ENCODE measurements at places on chromosomes 6 and 20.

GRCh38 chr6:219641-220198 lies 72.6 kb upstream of the DUSP22 start:
- DNase-seq = no peak

DNA sequence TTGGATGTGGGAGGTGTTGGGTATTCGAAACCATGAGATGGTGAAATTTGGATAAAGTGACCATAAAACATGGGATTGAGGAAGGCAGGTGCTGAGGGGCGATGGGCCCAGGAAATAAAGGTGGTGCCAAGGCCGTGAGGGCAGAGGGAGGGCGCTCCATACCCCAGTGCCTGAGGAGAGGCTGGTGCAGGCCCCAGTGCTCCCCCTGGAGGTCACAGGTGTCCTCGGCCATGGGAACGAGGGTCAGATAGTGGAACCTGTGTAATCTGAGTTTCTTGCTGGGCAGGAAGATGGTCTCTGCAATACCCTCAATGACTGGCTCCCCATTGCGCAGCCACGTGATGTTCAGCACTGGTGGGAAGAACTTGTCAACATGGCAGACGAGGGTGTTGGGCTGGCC lies 16.2 kb downstream of the HLA-DPB1 start:
- DNase-seq = peak; percentile 23

- DNase-seq = no peak
Observed at GRCh38 chr6:16466800-16467553, 228.6 kb downstream of the GMPR start.

DNA sequence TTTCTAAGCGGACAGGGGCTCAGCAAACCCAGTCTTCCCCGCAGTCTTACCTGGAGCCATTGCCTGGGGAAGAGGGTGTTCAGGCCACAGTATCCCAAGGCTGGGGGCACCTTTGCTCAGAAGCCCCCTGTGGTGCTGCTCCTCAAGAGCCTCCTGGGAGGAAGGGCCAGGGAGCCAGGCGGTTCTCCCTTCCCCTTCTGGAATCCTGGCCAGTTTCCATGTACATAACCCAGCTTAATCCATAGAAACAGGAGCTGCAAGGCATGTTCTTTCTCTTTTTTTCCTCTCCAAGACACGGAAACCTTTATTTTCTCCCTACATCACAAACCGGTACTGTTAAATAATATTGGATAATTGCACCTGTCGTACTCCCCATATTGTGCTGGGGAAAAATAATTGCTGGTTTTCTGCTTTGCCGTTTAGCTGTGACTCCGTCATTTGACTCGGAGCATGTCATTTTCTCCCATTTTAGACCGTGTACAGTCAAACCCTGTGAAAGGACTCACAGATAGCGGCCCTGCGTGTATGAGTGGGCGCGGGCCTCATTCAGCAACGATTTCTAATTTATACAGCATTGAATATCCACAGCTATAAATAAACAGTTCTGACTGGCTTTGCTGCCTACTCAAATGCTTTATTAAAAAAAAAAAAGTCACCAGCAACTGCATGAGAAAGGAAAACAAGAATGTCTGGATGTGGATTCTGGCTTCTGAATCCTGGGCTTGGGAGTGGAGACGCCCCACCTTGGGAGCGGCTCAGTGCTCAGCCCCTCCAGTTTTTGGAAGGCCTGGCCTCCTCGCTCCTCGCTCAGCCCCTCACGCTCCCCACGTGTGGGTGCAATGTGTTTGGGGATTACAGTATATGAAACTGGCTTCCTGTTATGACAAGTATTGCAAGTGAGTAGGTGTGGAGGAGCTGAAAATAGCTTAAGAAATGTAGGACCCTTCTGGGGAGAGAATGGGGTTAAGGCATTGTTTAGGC lies 67.3 kb downstream of the ADTRP start:
- no peak for DNase-seq

DNA sequence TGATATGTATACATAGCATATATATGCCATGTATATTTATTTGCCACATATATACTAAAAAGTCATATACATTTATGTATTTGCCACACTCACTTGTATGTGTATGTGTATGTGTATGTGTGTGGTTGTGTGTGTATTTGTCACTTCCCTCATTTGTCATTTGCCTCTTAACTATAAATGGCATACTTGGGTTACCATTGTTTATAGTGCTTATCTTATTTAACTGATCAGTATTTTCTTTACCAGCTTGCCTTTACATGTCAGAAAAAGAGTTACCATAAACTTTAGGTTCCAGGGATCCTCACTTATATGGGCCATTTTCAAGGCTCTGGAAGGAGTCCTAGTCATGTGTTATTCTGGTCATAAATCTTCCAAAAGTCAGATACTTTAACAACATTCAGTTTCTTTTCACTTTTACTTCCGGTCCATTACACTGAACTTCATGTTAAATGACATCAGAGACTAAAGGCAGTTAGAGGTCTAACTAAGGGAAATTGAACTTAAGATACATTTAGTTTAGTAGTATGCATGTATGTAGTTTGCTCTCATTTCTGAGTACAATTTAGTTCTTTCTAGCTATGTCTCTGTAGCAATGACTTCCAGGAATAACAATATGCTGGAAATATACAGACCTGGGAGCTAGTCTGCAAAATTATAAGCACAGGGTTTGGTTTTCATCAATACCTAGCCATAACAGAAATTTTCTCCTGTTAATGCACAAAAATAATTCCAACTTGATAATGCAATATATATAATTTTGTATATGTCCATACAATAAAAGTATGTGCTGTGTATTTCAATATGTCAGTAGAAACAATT lies 33.7 kb upstream of the HIVEP1 start:
- DNase-seq = no peak

- no peak for DNase-seq
Observed at GRCh38 chr6:26646074-26646473, 13.5 kb downstream of the ZNF322 start.

DNA sequence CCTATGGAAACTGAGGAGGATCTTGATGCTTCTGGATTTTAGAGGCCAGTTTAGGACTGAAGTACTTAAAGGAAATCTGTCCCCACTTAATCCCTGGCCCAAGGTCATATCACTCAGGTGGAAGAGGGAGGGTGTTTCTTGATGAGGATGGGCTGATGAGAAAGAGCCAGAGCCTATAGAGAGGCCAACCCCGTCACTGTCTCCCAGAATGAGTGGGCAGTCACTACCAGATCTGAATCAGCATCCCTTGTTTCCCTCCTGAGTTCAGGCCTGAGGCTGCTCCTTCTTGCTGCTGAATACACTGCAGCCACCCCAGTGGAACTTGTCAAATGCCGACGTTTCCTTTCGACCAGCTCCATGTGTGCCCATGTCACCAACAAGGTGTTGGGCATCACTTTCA lies 14.8 kb downstream of the ARMC12 start:
- DNase-seq = no peak

DNA sequence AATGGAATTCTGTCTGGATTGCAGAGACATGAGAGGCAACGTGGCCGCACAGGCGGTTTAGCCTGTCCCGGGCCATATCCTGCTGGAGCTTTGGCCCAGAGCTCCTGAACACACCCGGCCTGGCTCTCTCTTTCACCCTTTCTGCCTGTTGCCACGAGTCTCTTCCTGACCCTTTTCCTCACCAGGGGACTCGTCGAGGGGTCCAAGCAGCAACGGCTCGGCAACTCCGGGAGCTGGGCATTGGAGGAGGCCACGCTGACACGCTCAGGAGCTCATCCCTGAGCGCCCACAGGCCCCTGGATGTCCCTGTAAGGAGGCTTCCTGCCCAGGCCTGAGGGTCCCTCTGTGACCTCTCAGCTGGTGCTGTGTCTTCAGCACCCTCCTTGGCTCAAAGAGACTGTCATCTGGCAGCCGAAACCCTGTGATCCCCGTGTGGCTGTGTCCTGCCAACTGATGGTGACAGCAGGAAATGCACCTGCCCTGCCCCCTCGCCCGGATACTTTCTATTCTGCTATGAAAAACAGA lies 103.8 kb downstream of the RNASET2 start:
- DNase-seq = no peak

GRCh38 chr6:3026791-3027626 lies 27.3 kb downstream of the NQO2 start:
- DNase-seq = no peak

DNA sequence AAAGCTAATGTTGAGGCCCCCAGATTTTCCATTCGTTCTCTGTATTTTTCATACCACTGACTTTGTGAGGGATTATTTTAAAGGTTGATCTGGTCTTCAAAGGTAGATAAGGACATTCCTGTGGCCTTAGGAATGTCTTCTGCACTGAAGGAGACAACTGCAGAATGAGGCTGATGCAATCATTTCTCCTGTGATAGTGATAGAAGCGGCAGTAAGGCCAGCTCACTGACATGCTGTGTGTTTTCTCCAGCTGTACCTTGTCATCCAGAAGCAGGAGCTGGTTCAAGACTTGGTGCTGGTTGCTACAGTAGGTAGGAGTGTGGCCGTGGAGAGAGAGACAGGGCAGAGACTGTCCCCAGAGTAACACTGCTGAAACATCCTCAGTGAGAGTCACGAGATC lies 53.8 kb downstream of the DCBLD1 start:
- DNase-seq = no peak

GRCh38 chr6:2959909-2960719 lies 11.3 kb downstream of the SERPINB6 start:
- no peak for DNase-seq

DNA sequence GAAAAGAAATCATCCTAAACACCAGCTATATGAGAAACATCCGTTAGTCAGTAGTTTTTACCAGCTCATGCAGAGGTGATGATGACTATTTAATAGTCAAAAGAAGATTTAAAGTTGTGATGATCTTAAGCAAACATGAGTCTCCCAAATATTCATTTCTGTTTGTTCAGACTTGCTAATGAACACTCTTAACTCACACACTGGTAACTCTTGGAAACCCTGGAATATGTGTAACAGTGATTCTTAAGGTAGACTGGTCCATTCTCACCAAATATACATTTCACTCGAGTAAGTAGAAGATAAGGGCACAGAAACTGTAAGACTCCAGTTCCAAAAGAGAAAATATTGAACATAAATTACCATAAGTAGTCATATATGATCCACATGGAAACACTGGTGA lies 29.1 kb downstream of the RSPO3 start:
- DNase-seq = no peak

DNA sequence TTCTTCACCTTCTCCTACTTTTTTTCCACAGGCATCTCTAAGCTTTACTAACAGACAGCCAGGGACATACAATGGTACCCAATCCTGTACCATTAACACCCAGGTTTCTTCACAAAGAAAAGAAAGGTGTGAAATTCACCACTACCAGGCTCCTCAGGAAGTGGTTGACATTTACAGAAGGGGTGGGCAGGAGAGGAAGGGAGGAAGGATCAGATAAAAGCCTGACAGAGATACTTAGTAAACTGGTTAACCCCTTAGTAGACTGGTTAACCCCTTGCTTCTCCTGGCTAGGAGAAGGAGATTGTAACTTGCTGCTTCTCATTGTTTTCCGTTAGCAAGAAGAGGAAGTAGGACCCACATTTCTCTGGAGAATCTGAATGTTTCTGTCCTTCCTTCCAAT lies 7.2 kb downstream of the SAMD3 start:
- no peak for DNase-seq

DNA sequence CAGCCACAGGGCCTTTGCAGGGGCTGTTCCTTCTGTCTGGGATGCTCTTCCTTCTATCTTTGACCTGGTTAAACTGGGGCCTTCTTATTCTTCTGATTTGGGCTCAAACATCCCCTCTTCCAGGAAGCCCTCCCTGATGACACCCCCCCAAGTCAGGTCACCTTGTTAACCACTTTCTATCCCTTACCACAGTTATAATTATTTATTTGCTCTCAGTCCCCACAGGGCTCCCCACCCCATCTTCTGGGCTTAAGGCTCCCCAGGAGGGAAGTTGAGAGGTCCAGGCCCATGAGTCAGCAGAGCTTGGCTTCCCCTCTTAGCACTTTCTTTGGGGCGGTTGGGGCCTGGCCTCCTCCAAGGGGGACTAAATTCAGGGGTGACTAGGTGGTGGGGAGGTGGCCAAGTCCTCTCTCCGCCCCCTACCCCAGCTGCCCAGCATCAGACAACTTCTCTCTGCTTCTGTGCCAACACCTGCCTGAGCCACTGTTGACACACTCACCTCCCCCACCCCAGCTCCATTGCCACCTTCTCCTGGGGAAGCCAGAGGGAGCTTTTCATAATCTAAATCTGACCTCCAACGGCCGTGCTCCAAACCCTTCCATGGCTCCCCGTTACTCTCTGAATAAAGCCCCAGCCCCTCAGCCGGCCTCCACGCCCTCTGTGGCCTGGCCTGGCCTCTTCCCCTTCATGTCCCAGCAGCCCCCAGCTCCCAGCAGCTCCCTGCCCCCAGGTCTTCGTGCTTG lies 70.0 kb downstream of the CEBPB start:
- no peak for DNase-seq

DNA sequence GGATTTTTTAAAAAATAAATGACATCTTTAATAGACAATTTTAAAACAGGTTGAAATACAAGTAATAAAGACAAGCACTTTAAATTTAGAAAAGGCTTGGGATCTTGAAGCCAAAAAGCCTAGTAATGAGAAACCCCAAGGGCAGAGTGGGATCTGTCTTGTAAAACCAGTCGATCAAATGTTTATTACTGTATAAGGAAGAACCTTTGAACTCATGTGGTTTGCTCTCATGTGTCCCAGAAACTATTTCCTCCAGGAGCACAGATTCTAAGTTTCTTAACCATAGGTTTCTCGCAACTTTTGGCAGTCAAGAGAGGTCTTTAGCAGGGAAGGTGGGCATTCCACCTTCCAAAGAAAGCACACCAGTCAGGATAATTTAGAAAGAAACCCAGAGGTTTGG lies 541.7 kb upstream of the BTBD3 start:
- DNase-seq = no peak

DNA sequence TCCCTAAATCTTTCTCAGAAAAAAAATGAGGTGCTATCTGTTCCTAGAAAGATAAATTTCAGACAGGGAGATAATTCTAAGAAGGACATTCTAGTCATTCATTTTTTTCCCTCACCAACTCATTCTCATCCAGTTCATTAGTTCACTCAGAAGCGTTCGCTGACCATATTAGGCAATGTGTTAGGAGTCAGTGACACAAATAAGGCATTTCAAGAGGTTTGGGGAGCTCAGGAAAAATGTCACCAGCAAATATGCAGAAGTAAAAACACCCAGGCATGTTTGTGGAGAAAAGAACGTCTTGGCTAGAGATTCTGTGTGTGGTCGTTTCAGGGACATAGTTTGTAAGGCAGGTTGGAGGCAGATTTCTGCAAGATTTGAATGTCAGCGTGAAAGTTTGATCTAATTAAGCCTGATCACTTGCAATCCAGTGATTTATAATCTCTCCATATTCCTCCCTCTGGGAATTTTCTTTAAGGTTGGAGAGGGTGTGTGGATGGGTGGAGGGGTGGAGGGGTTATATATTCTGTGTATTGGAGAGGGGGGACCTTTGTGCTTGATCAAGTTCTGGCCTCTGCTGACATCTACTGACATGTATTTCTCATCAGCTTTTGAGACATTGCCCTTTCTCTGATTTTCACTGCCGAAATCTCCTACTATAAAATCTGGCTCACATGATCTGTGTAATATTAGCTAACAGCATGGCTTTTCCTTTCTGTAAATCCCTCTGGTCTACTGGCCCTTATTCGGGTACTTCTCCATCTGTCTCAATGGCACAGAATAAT lies 3.6 kb downstream of the MYCT1 start:
- no peak for DNase-seq

GRCh38 chr6:127951172-127951917 lies 50.5 kb upstream of the THEMIS start:
- no peak for DNase-seq

- no peak for DNase-seq
Observed at GRCh38 chr6:53623497-53623896, 42.1 kb downstream of the KLHL31 start.

- no peak for DNase-seq
Observed at GRCh38 chr6:156727715-156728385, 49.3 kb upstream of the ARID1B start.

GRCh38 chr6:126812010-126812409 lies 306.5 kb upstream of the RSPO3 start:
- DNase-seq = no peak

All from activated CD4-positive, CD25-positive, alpha-beta regulatory T cell (primary cell).